ENCODE measurements at places on chromosomes 1 and 21. TPM values are rescaled to one million over a fixed set of nuclear protein-coding genes. Genes with fewer than 3 reads are reported as not detected.

DNA sequence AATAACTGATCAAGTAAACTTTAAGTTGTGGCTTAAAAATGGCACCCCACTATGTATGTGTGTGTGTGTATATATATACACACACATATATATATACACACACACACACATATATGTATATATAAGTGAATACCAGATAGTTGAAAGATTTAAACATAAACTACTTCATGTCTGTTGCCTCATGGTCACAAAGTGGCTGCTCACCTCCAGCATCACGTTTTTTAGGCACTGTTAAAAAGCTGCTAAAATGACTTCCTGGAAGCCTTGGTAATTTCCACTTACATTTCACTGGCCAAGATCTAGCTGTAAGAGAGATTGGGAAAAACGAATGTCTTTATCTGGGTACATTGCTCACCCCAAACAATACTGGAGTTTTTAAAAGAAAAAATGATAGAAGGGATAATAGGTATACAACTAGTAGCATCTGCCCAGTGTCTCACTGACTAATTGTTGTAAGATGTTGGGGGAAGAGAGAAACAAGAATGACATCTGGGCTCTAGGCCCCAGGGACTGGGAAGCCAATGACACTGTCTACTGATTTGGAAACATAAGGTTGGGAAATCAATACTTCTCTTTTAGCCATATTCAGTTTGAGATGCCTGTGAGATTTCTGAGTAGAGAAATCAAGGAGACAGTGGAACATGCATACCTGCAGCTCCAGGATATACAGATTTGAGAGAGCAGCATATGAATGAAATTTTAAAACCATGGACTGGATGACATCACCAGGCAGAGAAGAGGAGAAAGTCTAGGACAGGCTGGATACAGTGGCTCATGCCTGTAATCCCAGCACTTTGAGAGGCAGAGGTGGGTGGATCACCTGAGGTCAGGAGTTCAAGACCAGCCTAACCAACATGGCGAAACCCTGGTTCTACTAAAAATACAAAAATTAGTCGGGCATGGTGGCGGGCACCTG lies 42.8 kb downstream of the CLDN14 start:
- H3K4me3 ChIP-seq, result no peak overlapping the region
- no peaks in the 10 kb centered on the region for H3K27me3 ChIP-seq
- no peaks in the 10 kb centered on the region for H3K36me3 ChIP-seq
- no peak overlapping the region for H3K27ac ChIP-seq
- no peaks in the 10 kb centered on the region for H3K4me1 ChIP-seq

PTPRU gene
- total RNA-seq, result 27.0 TPM

PLPPR4 gene
- total RNA-seq, result 0.42 TPM

DNA sequence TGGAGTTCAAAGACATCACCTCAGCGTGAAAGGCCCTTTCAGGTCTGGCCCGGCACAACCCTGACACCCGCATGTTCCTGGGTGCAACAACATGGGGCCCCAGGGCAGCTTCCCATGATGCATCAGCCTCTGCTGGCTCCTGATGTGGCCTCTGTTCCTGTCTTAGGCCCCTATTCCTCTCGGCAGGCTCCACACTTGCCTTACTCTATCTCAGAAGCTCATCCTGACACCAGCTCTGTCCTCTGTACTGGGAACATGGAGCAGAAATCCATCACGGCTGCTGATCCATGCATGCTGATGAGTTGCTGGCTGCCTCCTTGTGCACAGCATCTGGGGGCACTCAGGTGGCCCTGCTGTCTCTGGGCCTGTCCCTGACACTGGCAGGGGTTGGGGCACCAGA lies 74.6 kb downstream of the ADARB1 start:
- no peak overlapping the region for H3K4me3 ChIP-seq
- no peak overlapping the region for H3K27ac ChIP-seq
- H3K27me3 ChIP-seq, result no peaks in the 10 kb centered on the region
- H3K36me3 ChIP-seq, result peaks cover 54% of the 10 kb centered on the region
- no peak for DNase-seq
- peaks cover 57% of the 10 kb centered on the region for H3K4me1 ChIP-seq

DNA sequence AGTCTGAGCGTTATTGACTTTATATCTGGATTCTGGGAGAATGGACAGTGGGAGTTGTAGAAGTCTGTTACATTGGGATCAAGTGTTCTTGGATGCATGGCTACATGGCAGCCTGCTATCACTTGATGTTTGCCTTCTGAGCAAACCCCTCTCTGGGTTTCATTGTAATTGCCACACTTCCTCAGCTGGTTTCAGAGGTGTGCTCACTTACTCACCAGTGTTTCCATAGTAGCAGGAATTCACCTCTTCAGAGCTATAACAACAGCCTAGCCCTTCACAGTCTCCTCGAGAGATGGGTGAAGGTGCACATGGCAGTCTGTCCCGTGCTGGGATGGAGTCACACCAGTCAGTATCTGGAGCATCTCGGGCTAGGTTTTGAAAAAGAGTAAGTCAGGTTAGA lies 2.6 kb downstream of the ZP4 start:
- no peaks in the 10 kb centered on the region for H3K27me3 ChIP-seq
- H3K4me3 ChIP-seq, result no peak overlapping the region
- H3K4me1 ChIP-seq, result no peaks in the 10 kb centered on the region
- no peak overlapping the region for H3K27ac ChIP-seq

DNA sequence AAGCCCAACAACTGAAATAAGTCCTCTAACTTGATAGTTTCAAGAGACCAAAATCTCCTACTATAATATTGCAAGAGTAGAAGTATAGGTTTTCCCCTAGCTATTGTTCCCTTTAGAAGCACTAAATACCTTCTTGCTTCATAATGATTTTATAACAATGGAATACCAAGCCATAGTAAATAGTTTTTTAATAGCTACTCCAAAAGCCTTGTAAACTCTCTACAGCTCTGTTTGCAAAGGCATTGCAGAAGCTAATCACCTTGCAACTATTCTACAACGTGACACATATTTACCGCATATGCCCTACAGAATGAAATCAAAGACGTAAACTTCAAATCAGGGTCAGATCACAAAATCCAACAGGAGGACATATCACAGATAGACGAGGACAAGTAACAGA lies 451.5 kb upstream of the ZRANB2 start:
- no peak for DNase-seq
- H3K27me3 ChIP-seq, result no peaks in the 10 kb centered on the region
- H3K27ac ChIP-seq, result no peak overlapping the region
- no peaks in the 10 kb centered on the region for H3K4me1 ChIP-seq
- H3K36me3 ChIP-seq, result no peaks in the 10 kb centered on the region
- H3K4me3 ChIP-seq, result no peak overlapping the region

GRCh38 chr1:160576884-160577283 lies 2.4 kb downstream of the CD84 start:
- no peaks in the 10 kb centered on the region for H3K4me1 ChIP-seq
- no peak for DNase-seq

DNA sequence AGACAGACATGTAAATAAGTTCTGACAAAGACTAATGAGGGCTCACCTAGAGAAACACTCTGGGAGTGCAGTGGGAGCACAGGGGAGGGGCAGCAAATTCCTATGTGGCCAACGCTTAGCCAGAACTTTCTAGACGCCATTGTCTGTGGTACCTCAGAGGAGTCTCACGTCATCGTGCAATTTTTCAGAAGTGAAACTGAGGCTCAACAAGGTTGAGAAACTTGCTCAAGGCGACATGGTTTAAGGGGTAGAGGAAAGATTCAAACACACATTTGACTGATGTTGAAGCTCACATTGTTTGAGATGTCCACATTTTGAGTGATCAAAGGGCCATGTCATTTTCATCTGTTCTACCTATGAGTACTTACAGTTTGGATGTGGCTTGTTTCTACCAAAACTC lies 152.6 kb upstream of the LMO4 start:
- H3K36me3 ChIP-seq, result no peaks in the 10 kb centered on the region

LHX4 gene
- total RNA-seq, result not detected

DNA sequence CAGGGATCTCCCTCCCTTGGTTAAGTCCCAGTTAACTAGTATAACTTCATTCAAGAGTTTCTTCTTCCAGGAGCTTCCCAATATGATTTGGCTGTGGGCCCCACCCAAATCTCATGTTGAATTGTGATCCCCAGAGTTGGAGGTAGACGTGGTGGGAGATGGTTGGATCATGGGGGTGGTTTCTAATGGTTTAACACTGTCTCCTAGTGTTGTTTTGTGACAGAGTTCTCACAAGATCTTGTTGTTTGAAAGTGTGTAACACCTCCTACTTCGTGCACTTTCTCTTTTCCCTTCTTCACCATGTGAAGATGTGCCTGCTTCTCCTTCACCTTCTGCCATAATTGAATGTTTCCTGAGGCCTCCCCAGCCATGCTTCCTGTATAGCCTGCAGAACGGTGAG lies 251.8 kb upstream of the FGGY start:
- H3K4me1 ChIP-seq, result peaks cover 15% of the 10 kb centered on the region
- no peak overlapping the region for H3K4me3 ChIP-seq
- no peaks in the 10 kb centered on the region for H3K36me3 ChIP-seq
- no peaks in the 10 kb centered on the region for H3K27me3 ChIP-seq

DNA sequence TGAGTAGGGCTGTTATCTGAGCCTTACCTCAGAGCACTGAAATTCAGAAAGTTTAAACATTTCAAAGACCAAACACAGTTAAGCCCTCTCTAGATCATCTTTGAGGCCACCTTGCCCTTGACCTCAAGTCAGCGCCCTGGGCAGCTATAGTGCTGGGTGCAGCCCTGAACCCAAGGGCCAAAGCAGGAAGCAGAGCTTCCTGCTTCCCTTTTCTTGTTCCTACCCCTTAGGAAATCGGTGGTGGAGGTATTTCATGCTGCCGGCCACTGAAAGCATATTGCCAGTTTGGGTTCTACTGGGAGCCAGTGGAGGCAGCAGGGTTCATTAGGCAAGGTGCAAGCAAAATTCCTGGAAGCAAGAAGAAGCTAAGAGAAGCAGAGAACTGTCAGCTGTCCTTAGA lies 26.1 kb downstream of the CD244 start:
- no peaks in the 10 kb centered on the region for H3K27me3 ChIP-seq
- H3K27ac ChIP-seq, result no peak overlapping the region
- no peaks in the 10 kb centered on the region for H3K4me1 ChIP-seq
- DNase-seq, result no peak
- no peak overlapping the region for H3K4me3 ChIP-seq
- H3K36me3 ChIP-seq, result no peaks in the 10 kb centered on the region

GRCh38 chr1:184031092-184031408 lies 6.5 kb downstream of the COLGALT2 start:
- no peak overlapping the region for H3K4me3 ChIP-seq
- no peak overlapping the region for H3K27ac ChIP-seq
- H3K36me3 ChIP-seq, result no peaks in the 10 kb centered on the region

PDE4B gene
- 3.7 TPM for total RNA-seq

DNA sequence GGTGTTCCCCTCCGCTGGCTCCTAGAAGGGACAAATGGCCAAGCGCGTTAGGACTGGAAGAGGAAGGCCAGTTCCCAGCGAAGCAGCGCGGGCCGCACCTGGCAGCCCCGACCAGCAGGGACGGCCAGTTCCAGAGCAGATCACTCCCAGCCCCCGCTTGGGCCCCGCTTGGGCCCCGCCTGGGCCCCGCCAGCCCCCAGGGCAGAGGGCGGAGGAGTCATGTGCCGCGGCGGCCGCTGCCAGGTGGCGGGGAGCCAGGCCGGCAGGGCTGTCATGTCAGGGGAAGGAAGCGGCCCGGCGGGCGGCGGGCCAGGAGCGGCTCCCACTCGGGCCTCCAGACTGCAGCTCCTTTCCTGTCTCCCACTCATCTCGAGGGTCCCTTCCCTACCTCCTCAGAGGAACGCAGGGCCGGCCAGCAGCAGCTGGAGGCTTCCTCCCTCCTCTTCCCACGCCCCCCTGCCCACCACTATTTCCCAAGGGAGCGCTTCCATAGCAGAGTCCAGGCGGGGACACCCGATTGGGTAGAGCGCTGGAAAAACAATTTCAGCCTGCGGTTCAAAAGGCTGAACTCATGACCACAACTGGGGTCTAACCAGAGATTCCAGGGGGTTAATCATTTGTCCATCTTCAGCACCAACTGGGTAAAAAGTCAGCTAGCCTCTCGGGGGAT lies 16.5 kb downstream of the ZNF697 start:
- peaks cover 62% of the 10 kb centered on the region for H3K4me1 ChIP-seq
- no peaks in the 10 kb centered on the region for H3K27me3 ChIP-seq
- no peaks in the 10 kb centered on the region for H3K36me3 ChIP-seq
- peak; percentile 96 for DNase-seq

DNA sequence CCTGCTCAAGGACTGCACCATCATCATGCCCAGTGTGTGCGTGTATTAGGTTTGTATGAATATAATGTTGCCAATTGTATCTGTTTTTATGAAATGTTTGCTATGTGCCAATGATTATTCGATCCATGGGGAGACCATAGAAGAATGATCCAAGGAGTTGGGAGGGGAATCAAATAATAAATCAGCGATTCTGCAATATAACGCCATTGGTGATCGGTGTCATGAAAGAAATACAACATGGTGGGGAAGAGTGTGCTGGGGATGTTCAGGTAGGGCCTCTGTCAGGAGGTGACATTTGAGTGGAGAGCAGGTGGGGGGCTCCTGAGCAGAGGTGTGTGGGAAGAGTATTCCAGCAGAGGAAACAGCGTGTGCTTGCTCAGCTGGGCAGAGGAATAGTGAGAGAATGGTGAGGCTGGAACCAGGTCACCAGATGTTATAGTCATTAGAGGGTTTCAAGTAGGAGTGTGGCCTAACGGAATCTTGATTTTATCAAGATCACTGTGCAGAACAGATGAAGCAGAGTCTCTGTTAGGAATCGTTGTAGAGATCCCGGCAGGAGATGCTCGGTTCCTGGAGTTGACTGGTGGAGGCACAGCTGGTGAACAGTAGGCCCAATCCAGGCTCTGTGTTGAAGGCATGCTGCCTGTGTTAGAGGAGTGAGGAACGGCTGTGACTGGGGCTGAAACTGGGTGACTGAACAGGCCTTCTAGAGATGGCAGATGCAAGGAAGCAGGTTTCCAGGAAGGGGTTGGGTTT lies 2.9 kb upstream of the ZNF496 start:
- H3K27ac ChIP-seq, result no peak overlapping the region
- peaks cover 3% of the 10 kb centered on the region for H3K36me3 ChIP-seq
- H3K4me1 ChIP-seq, result peaks cover 33% of the 10 kb centered on the region
- no peaks in the 10 kb centered on the region for H3K27me3 ChIP-seq
- no peak overlapping the region for H3K4me3 ChIP-seq

DNA sequence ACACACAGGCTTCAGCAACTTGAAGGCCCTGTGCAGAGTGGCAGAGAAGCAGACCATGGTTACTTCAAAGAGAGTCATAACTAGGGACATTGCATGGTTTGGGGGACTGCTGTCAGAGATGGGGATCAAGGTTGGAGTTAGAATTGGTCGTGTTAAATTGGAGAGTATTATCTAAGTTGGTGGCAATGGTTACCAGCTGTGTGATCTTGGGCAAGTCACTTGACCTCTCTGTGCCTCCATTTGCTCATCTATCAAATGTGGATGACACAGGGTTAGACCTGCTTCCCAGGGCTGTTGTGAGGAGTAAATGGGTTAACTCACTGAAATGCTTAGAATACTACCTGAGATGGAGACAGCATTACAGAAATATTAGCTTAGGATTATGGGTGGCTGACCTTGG lies 91.1 kb downstream of the PAX7 start:
- H3K4me1 ChIP-seq, result peaks cover 8% of the 10 kb centered on the region
- H3K27ac ChIP-seq, result no peak overlapping the region
- peaks cover 100% of the 10 kb centered on the region for H3K27me3 ChIP-seq

DNA sequence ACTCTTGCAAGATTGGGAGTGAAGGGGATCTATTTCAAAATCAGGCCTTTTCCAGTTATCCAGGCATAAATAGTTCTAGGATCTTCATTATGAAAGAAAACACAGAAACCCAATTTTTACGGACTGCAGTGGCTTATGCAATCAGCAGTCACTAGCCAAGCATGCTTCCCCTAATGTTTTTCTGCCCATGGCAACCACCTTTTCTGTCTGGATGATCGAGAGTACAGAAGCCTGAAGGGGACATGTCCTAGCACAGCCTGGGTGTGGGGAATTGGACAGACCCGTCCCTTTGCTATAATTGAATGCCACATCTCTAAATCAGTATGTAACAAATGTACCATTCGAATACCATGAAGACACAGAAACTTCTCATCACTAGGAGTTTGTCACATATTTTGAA lies 29.8 kb upstream of the NCAM2 start:
- no peaks in the 10 kb centered on the region for H3K27me3 ChIP-seq
- no peak for DNase-seq
- no peaks in the 10 kb centered on the region for H3K4me1 ChIP-seq

All from esophagus muscularis mucosa (tissue), 4 donors.